ENCODE measurements at places on chromosomes 1 and 21.

DNA sequence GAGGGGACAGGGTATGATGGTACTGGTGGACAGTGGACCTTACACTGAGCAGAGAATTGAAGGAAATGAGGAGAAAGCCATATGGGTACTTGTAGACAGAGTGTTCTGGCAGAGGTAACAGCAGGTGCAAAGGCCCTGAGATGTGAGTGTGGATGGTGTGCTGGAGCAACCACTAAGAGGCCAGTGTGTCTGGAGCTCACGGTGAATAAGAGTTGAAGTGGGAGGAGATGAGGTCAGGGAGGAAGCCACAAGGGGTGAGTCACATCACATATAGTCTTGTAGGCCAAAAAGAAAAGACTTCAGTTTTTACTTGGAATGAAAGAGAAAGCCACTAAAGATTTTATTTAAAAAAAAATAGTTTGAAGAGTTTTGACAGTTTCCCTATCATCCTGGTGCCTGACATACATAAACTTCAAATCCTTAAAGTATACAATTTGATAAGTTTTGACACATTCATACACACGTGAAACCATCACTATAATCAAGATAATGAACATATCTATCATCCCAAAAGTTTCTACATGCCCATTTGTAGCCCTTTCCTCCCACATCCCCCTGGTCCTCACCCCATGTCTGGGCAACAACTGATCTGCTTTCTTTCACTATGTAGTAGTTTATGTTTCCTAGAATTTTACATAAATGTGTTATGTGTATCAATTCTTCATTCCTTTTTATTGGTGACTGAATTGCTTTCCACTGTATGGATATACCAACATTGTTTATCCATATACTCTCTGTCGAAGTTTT lies 148.4 kb downstream of the GPATCH2 start:
- DNase-seq, result peak; percentile 3

DNA sequence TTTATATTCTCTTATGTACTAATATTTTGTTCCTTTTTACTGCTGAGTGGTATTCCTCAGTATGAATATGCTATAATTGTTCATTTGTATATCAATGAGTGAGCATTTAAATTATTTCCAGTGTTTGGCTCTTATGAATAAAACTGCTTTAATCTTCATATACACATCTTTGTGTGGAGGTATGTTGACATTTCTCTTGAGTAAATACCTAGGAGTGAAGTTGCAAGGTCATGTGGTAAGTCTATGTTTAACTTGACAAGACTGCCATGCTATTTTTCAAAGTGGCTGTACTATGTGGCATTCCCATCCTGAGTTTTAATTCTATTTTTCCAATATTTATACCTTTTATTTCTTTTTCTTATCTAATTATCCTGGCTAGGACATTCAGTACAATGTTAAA lies 124.2 kb downstream of the ADSS2 start:
- DNase-seq, result no peak

DNA sequence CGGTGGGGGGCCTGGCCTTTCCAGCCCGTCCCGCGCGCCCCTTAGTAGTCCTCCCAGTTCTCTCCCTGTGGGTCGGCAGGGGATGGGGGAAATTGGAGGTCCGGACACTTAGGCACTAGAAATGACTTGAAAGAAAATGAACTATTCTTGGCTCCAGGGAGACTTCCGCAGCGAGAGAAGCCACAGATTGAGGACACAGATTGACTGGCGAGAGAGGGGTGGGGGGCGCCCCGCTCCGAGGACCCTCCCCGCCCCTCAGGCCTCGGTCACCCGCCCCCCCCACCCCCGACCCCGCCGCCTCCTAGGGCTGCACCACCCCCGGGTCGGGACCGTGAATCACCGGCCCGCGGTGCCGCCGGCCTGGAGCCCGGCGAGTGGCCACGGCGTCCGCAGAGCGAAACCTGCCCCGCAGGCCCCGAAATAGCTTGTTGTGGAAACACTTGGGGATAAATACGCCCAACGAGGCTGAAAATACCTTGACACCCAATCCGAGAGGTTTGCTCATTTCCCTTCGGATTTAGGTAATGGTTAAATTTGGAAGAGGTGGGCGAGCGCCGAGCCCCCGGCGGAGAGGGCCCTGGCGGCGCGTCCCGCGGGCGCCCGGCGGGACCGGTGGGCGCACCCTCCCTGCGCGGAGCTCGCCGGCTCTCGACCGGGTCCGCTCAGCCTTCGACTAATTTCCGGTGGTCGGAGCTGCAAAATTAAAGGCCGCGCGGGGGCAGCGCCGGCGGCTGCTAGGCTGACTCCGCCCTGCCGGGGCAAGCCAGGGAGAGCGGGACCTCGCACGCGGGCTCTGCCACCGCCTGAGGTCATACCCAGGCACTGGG lies at the start of gene GFI1:
Gene GFI1 (minus strand): TSS at position 675 of the 827 bp plus-strand sequence. CDS start 3,438 bp downstream, outside the sequence.
- DNase-seq, result no peak

GRCh38 chr1:4265836-4266235 lies 365.8 kb upstream of the C1orf174 start:
- DNase-seq, result no peak

DNA sequence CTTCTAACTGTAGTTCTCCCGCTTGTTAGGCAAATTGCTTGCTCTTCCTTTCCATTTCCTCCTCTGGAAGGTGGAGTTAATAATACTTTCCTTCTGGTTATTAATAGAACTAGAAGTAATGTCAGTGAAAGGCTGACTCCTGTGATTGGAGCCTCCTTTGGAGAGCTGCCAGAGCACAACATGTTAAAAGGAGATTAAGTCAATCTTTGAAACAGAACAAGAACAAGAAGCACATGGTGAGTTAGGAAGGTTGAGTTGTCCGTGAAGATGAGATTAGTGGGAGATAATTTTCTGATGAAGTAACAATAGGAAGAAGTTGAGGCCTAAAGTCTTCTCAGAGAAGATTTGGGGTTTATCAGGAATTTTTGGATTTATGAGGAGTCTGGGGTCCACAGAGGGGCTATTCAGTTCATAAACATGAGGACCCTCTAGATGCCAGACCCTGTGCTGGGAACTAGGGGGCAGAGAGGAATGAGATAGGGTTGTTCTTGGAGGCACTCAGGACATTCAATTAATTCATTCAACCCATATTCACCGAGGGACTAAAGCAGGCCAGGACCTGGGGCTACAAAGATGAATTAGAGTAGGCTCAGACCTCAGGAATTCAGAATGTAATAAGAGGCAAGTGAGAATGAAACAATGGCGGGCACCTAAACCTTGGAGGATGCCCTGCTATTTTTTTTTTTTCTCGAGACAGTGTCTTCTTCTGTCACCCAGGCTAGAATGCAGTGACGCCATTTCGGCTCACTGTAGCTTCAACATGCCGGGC lies 40.7 kb upstream of the DHCR24 start:
- no peak for DNase-seq

GRCh38 chr1:116881879-116882520 lies 27.7 kb upstream of the PTGFRN start:
- no peak for DNase-seq
